ENCODE measurements at places on chromosomes 5 and 9. TPM values are rescaled to one million over a fixed set of nuclear protein-coding genes. Genes with fewer than 3 reads are reported as not detected.

ZNF484 gene
- total RNA-seq = 9.1 TPM

ADRB2 gene
- total RNA-seq = 0.75 TPM

MARVELD2 gene
- 28.6 TPM for total RNA-seq

MLANA gene
- not detected for total RNA-seq

LOX gene
- total RNA-seq = 13.2 TPM

BDP1 gene
- total RNA-seq = 22.7 TPM

NR5A1 gene
- total RNA-seq = not detected

PIP5K1B gene
- total RNA-seq = 0.71 TPM

POMT1 gene
- 29.3 TPM for total RNA-seq

C1QTNF3 gene
- total RNA-seq = 1.1 TPM

GMCL2 gene
- total RNA-seq = not detected

BOD1 gene
- 81.7 TPM for total RNA-seq

RORB gene
- not detected for total RNA-seq

SLC1A3 gene
- total RNA-seq = 4.3 TPM

TESK1 gene
- 24.5 TPM for total RNA-seq

SPINK4 gene
- total RNA-seq = not detected

GFPT2 gene
- total RNA-seq = 4.0 TPM

IFNA13 gene
- total RNA-seq = not detected

SARDH gene
- total RNA-seq = 1.8 TPM

UQCRQ gene
- 197 TPM for total RNA-seq

ADAMTSL1 gene
- total RNA-seq = 0.62 TPM

PCDHA1 gene
- not detected for total RNA-seq

GALT gene
- total RNA-seq = 34.4 TPM

ESM1 gene
- 3.8 TPM for total RNA-seq

TYRP1 gene
- total RNA-seq = not detected

All from kidney epithelial cell (primary cell).